ENCODE measurements at places on chromosomes 5 and 9. TPM values are rescaled to one million over a fixed set of nuclear protein-coding genes. Genes with fewer than 3 reads are reported as not detected.

DNA sequence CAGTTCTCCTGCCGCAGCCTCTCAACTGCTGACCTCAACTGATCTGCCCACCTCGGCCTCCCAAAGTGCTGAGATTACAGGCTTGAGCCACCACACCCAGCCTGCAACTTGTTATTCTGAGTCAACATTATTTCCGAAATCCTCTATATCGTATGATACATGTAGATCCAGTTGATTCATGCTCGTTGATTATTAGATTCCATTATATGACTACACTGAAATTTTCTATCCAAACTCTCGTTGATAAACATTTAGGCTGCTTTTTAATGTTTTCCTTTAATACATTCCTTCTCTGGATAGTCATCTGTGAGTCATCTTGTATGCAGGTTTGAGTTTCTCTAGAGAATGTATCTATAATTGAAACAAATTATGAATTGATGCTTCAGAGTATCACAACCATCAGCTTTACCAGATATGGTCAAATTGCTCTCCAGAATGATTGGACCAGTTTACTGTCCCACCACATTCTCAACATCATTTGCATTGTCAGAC is 4.1 kb downstream of the CDK7 start:
- DNase-seq: no peak

- no peak for DNase-seq
Observed at GRCh38 chr9:134592018-134592818, 49.4 kb upstream of the COL5A1 start.

DNA sequence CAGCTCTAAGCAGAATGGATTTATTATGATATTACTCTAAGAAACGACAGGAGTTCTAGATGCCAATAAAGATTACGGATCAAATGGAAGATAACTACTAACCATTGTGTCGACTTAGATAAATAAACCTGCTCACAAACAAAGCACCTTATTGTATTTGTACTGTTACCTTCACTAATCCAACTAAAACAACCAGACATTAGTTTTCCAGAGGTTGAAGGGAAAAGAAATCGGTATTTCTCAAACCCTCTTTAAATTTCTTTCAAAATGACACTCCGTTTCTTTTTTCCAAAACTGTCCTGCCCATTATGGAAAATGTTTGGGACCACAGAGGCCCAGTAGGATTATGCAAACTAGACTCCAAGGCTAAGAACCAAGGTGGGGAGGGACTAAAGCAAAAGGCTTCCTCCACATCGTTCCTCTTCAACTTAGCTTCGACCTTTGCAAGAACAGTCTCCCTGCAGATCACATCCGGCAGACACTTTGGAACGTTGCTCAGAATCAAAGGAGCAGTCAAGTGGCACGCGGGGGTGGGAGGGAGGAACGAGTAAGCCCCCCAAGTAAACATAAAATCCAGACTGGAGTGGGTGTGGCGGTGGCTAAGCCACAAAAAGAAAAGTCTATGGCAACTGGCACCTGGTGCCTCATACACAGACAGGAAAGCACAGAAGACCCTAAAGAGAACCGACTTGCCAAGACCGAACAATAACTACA is 2.7 kb downstream of the MLLT3 start:
- no peak for DNase-seq

GRCh38 chr5:35438786-35439185 is 178.9 kb upstream of the SPEF2 start:
- no peak for DNase-seq

- DNase-seq: no peak
Observed at GRCh38 chr9:27618066-27618465, 44.8 kb upstream of the C9orf72 start.

GRCh38 chr9:132743931-132744479 is 73.7 kb downstream of the GTF3C4 start:
- no peak for DNase-seq

GRCh38 chr9:116196806-116197205 is 43.2 kb downstream of the PAPPA start:
- no peak for DNase-seq

DNA sequence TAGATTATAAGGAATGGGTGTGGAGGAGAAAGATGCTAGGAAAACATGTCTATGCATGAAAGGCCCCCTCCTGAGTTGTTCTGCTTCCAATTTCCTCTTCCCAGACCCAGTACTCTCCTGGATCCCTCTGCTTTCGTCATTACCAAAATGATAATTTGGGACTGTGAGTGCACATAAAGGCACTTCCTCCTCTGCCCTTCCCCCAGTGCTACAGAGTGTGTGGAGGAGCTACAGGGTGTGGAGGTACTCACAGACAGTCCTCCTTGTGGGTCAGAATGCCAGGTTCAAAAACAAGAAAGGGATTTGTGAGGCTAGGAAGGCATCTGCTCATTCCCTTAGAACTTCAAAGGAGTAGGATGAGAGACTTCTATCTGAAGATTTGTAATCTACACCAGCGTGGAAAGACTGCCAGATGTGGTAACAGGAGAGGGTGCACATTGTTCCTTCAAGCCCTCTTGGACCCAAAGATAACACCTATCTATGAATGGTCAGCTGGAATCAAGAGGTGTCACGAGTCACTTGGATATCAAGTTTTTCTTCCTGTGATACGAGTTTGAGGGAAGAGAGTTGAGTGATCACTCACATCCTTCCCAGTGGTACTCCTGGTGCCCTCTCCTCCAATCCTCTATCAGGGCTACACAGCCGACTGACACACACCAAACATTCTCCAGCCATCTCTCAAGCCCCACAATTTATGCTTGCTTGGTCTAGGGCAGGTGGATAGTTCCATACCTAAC is 201.1 kb downstream of the EPB41L4A start:
- no peak for DNase-seq

DNA sequence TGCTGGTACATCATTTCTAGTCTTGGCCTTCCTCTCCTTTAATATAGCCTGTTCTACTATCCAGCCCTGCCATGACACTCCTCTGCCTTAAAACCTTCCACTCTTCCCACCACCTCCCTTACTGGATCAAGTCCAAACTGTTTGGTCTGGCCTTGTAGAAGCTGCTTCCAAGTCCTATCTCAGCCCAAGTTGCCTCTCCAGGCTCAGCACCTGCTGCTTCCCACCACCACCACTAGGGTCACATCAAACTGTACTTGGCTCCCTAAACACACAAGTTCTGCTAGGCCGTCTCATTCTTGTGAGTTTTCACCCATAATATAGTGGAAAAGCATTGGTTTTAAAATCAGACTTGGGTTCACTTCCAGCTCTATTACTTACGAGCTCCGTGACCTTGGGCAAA is 1.4 kb downstream of the NDUFA8 start:
- no peak for DNase-seq

DNA sequence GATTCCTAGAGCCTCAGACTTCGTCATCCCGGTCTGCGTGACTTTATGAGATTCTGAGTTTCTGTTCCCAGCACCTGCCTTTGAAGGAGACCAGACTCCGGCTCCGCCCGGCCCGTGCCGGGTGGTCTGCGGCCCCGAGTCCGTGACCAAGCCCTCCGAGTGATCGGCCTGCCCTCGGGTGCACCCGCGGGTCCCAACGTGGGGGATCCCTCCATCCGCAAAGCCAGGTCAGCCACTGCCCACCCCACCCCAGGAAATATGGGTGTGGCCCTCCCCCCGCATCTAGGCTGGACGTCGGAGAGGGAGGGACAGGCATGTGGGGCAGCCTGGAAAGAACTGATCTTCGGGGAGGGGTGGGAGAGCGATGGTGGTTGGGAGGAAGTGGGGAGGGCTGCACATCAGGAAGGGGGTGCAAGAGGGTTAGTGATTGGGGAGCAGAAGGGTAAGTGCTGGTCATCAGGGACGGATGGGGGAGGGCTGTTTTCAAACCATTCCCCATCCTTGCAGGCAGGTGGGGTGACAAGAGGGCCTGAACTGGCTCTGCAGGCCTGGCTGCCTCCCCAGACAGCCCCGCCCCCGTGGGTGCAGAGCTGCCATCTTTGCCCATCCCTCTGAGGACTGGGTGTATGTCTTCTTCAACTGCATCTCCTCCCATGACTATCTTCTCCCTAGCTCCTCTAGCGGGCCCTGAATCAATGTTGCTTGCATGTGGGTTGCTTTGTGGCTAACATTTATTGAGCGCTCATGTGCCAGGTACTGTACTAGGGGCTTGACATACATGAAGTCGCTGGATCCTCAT is 747 bp downstream of the LRSAM1 start:
- DNase-seq: peak; percentile 29

DNA sequence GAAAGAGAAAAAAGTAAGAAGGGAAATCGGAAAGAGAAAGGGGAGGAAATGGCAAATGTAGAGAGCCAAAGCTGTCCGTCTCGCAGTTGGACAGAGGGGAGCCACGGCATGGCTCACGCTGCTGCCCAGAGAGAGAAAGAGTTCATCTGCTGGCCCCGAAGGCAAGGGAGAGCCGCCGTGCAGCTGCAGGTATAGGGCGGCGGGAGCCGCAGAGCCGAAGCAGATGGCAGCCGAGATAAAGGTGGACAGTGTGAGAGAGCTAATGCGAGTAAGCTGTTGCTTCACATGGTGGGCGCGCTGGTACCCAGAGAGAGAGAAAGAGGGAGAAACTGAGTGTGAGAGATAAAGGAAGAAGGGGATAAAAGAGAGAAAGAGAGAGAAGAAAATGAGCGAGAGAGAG is 188.4 kb upstream of the PPP1R26 start:
- no peak for DNase-seq

GRCh38 chr5:158014372-158014771 is 155.4 kb upstream of the CLINT1 start:
- DNase-seq: no peak

- no peak for DNase-seq
Observed at GRCh38 chr5:133439859-133440258, 172.5 kb downstream of the FSTL4 start.

- DNase-seq: no peak
Observed at GRCh38 chr5:55407059-55407684, 99.4 kb downstream of the MTREX start.

DNA sequence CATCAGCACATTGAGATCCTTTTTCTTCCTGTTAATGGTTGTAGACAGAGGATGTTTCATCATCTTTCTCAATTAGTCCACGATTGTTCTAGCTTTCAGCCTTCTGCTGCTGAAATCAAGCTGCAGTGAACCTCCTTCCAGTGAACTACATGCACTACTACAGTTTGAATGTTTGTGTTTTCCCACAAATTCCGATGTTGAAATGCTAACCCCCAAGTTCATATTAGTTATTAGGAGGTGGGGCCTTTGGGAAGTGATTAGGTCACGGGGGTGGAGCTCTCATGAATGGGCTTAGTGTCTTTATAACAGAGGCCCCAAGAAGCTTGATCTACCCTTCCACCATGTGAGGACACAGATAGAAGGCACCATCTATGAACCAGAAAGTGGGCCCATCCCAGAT is 32.9 kb downstream of the NSG2 start:
- DNase-seq: no peak

GRCh38 chr9:11366585-11367129 is 753.9 kb upstream of the PTPRD start:
- no peak for DNase-seq

- DNase-seq: no peak
Observed at GRCh38 chr5:140881889-140882590, at the start of gene PCDHA13. PCDHA13 (plus strand) TSS chr5:140882124; CDS start chr5:140882269, 145 bp downstream.

- DNase-seq: no peak
Observed at GRCh38 chr9:93043122-93043521, 15.4 kb upstream of the SUSD3 start.

GRCh38 chr9:6054280-6055099 is 39.1 kb upstream of the RANBP6 start:
- DNase-seq: no peak

DNA sequence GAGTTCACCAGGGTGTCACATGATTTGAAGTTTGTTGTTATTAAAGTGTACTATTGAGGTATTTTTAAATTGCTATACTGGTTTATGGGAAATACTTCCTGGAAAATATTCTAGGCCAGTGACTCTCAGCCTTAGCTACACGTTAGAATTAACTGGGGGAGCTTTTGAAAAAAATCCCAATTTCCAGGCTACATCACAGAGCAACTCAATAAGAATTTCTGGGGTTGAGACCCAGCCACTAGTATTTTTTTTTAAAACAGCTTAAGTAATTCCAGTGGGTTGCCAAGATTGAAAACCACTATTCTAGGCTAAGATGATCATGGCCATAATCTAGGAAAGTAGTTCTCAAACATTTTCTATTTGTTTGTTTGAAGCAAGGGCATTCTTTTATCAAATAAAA is 142.9 kb upstream of the GRIA1 start:
- no peak for DNase-seq

- DNase-seq: no peak
Observed at GRCh38 chr5:147436596-147436995, 73.3 kb downstream of the DPYSL3 start.

- DNase-seq: no peak
Observed at GRCh38 chr5:148805326-148806290, 20.8 kb upstream of the ADRB2 start.

DNA sequence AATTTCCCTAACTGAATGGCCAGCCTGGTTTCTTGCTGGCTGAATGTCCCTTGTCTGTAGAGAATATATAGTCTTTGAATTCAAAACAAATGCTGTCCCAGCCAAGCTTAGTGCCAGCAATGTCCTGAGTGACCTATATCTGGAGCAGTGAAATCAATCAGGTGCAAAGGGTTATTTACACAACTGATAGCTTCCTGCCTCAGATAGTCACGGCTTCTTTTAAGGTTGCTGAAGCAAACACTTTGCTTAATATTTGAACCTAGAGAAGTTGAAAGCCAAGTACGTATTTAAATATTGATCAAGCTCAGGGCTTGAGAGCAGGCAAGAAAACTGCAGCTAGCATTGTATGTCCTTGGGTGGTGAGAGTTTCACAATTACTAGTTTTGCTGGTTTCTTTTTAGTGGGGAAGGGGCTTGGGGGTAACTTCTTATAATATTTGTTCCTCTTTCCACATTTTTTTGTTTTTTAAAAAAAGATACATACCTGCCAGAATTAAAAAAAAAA is 2.0 kb upstream of the ARHGEF28 start:
- DNase-seq: no peak

DNA sequence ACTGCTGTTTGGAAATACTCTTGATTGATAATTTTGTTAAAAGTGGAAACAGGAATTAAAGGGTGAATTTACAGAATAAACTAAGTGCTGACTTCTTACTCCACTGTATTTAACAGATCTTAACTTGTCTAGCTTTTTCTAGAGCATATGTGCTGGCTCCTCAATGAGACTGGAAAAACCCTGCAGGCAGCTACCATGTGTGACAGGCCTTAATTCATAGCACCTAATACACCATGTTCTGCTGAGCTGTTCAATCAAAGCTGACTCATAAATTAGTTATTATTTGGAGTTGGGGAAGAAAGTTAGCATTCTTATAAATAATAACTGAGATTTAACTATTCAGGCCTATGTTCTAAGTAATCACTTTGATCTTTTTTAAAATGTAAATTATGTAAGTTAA is 29.4 kb downstream of the CTNNAL1 start:
- no peak for DNase-seq

- DNase-seq: peak; percentile 83
Observed at GRCh38 chr9:37422289-37423104, at the start of gene GRHPR. GRHPR (plus strand) TSS chr9:37422696; CDS start chr9:37422751, 55 bp downstream.

Gene ERBIN
- total RNA-seq: 95.1 TPM

Gene CCNJL
- total RNA-seq: 0.34 TPM

Gene SH3GL2
- not detected for total RNA-seq

Gene SOX30
- 0.10 TPM for total RNA-seq

Gene IFNA21
- not detected for total RNA-seq

Gene LRRC19
- not detected for total RNA-seq

Gene CTNND2
- 0.34 TPM for total RNA-seq

Gene CDH9
- total RNA-seq: not detected

Gene SIL1
- total RNA-seq: 36.6 TPM

Gene HMGCS1
- total RNA-seq: 70.4 TPM

Gene MSMP
- 2.8 TPM for total RNA-seq

All from lower leg skin (tissue), 4 donors.